HFF-Myc (cell line): ENCODE measurements at places on chromosomes 12 and 14.

GRCh38 chr14:38737686-38738407 lies 365.2 kb downstream of the SEC23A start:
- DNase-seq = no peak

DNA sequence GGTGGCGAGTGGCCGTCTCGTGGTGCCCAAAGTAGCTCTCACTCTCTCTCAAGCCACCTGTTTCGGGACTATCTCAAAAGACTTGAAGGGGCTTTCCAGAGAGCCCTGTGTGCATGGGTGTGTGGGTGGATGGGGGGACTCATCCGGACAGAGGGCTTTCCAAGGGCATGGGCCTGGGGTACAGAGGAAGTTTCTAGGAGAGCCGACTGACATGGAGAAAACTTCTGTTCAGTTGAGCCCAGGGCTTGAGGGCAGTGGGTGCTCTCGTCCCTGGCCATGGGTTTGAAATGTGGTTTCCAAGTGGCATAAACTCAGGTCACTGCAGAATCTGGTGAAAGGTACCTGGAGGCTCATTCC lies 47.4 kb upstream of the MEG3 start:
- no peak for DNase-seq

GRCh38 chr12:1013618-1014489 lies 22.8 kb downstream of the ERC1 start:
- DNase-seq = peak; percentile 42

DNA sequence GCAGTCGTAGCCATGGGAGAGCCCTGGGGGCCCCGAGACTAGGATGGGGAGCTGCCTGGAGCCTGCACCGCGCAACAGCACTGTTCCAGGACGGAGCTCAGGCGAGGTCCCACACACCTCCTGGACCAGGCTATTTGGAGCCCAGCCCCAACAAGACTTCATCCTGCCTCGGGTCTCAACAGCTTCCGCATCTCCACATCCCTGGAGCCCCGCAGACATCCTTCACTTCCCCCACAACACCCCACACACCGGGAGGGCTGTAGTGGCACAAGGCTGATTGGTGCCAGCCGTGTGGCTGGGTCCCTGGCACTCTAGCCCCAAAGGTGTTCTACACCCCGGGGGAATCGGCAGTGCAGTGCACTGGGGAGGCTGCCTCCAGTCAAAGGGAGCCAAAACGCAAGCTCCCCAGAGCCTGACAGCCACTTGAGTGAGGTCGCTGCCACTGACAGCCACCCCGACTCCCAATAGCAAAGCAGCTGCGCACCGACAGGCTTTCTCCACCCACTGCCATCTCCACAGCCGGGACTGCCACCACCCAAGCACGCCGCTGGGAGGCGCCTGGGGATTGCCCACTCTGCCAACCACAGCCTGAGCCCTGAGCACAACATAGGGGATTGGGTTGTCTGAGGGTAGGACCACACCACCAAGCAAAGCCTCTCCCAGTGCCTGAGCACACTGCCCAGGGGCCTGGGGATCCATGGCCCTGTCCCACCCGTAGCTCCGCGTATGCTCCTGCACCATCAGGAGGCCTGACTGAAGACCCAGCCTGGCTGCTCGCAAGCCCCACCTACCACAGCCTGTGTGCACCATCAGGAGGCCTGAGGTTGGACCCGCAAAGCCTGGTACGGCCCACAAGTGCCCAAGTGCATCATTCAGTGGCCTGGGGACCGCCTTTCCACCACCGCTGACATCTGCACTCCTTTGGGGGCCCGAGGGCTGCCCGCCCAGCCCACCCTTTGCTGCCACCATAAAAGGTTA lies 13.2 kb upstream of the KLRF1 start:
- peak; percentile 6 for DNase-seq

GRCh38 chr12:124588751-124589267 lies 21.4 kb upstream of the NCOR2 start:
- DNase-seq = peak; percentile 54

DNA sequence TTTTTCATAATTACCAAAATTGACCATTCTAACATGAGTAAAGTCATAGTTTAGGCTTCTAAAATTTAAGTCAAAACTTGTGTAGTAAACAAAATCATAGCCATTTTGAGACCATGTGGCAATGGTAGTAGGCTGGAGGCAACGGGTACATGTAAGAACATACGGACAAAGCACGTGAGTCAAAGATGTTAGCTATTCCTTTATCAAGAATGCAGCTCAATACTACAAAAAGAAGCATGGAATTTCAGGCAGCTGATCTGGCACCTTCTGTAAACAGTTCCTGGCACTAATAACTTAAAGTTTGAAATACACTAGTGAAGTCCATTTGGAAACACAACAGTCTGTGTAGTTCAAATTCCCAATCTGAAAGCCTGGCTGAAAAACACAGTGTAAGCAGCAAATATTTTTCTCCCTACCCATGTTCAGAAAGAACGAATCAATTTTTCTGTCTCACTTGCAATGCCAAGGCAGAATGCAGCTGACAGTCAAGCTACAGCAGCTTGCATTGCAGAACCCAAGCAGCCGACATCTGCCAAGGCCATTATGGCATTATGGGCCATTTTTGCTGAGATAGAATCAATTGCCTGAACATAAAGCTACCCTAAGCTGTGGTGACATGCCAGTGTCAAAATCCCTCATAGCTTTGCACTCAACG lies 29.3 kb downstream of the MYF5 start:
- DNase-seq = no peak

GRCh38 chr14:89724628-89724960 lies 229.9 kb downstream of the EFCAB11 start:
- no peak for DNase-seq

- no peak for DNase-seq
Measured at GRCh38 chr12:57216014-57216911, at the start of gene NXPH4. Gene NXPH4 (plus strand): TSS chr12:57216794. CDS start chr12:57216970, 176 bp downstream.

- no peak for DNase-seq
Measured at GRCh38 chr14:89429199-89430181, 12.5 kb upstream of the FOXN3 start.

DNA sequence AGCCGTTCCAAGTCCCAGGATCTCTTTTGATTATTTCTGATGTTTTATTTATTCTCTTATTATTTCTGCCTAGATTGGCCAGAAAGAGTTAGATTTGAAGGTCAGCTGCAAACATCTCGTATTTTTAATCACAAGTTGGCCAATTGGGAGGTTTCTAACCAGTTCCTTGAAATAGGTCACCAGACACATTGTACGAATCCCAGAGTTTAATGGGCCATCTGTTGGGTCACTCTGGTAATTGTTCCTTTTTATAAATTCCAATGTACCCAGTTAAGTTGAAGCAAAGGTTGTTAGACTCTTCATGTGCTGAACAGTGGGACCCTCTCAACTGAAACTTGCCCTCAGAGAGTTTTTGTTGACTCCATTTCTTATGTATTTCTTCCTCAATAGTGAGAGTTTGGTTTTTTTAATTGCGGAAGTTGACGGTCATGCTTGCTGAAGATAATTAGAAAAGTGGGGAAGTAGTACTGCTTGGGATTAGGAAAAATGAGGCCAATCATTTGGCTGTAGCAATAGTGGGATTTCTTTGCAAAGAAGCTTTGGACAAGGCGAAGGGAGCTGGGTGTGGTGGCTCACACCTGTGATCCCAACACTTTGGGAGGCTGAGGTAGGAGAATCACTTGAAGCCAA lies 382.7 kb upstream of the RGS6 start:
- no peak for DNase-seq

GRCh38 chr12:121513464-121514183 lies 67.2 kb downstream of the KDM2B start:
- DNase-seq = no peak

DNA sequence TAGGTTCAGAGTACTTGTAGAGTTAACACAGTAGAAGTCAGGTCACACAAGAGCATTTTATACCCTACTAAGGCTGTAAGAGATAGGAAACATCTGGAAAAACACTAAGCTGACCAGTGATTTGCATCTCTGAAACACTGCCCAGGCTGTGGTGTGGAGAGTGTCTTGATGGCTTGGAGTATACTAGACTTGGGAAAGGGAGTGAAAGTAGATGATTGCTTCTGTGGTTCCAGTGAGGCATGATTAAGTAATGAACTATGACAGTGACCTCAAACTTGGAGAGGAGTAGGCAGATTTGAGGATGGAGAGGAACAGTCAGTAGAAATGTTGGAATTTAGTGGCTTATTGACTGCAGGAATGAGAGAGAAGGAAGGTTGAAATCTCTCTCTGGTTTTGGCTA lies 201.2 kb downstream of the FLRT2 start:
- DNase-seq = peak; percentile 1

- no peak for DNase-seq
Measured at GRCh38 chr12:55467836-55468235, 2.1 kb downstream of the OR6C70 start.
